GM23248 (cell line): ENCODE measurements at places on chromosomes 2 and 18. TPM values are rescaled to one million over a fixed set of nuclear protein-coding genes. Genes with fewer than 3 reads are reported as not detected.

The DSC1 gene
- not detected in 2 replicates for total RNA-seq

The LYG1 gene
- not detected in 2 replicates for total RNA-seq

The ELOA2 gene
- total RNA-seq = not detected in 2 replicates

The ROCK1 gene
- 33.6 and 34.4 TPM in 2 replicates for total RNA-seq

The SCN2A gene
- total RNA-seq = 1.1 and 2.2 TPM in 2 replicates

- no peaks in the 10 kb centered on the region for H3K27me3 ChIP-seq
- H3K27ac ChIP-seq = no peak overlapping the region
- H3K4me3 ChIP-seq = no peak overlapping the region
- H3K4me1 ChIP-seq = peaks cover 19% of the 10 kb centered on the region
These were observed 114.5 kb downstream of the ERBB4 start for GRCh38 chr2:212424082-212424481.

- peak; percentile 83 for DNase-seq
- H3K4me3 ChIP-seq = no peak overlapping the region
- H3K27ac ChIP-seq = no peak overlapping the region
- H3K4me1 ChIP-seq = peaks cover 6% of the 10 kb centered on the region
- H3K27me3 ChIP-seq = no peaks in the 10 kb centered on the region
- no peaks in the 10 kb centered on the region for H3K36me3 ChIP-seq
These were observed 3.5 kb upstream of the CABLES1 start for GRCh38 chr18:23131693-23132319.

GRCh38 chr2:233498126-233498525 is 68.5 kb downstream of the USP40 start:
- H3K27me3 ChIP-seq = no peaks in the 10 kb centered on the region
- no peaks in the 10 kb centered on the region for H3K4me1 ChIP-seq
- H3K4me3 ChIP-seq = no peak overlapping the region
- peaks cover 40% of the 10 kb centered on the region for H3K36me3 ChIP-seq
- H3K27ac ChIP-seq = no peak overlapping the region

DNA sequence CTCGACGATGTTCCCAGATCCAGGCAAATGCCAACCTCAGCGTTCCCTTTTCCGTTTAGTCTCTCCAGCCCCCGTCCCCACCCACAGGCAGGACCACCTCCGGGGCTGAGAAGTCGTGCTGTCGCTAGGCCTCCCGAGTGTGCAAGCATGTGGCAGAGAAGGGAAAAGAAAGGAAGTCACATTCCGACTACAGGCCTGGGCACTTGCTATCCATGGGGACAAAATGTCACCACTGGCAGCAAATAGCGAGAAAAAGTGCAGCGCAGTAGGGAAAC is 420 bp downstream of the PIGN start:
- H3K4me3 ChIP-seq = peak overlapping the region; percentile 100
- H3K36me3 ChIP-seq = no peaks in the 10 kb centered on the region
- H3K4me1 ChIP-seq = peaks cover 19% of the 10 kb centered on the region
- no peaks in the 10 kb centered on the region for H3K27me3 ChIP-seq

DNA sequence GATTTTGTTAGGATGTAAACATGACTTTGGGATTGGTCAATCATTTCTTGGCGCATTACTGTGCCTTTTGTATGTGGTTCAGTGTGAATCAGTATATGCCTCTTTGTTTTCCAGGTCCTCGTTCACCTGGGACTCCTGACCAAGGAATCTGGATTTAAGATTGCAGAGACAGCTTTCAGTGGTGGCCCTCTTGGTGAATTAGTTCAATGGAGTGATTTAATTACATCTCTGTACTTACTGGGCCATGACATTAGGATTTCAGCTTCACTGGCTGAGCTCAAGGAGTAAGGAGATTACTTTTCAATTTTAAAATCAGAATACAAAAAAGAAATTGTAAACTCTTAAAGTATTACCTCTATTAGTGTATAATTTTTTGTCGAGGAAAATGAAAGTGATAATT is 87.6 kb downstream of the MGAT5 start:
- no peak overlapping the region for H3K4me3 ChIP-seq
- no peaks in the 10 kb centered on the region for H3K27me3 ChIP-seq

DNA sequence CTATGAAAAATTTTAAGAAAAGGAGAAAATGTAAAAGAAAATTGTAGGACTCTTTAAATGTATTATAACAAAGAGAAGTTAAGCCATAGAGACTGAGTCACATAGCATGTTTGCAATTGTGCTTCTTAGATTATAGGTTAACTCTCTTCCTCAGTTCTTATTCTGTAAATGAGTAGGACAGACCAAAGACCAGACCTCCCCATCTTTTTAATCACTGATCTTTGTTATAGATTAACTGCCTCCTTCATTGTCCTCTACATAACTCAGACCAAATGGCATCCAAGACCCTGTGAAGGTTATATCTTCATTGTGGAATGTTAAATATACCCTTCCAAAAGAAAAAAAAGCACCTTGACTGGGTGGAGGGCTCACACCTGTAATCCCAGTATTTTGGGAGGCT is 316.9 kb upstream of the LRRTM4 start:
- no peaks in the 10 kb centered on the region for H3K4me1 ChIP-seq
- no peak overlapping the region for H3K27ac ChIP-seq
- no peak for DNase-seq
- no peaks in the 10 kb centered on the region for H3K27me3 ChIP-seq
